ENCODE measurements at places on chromosomes 5 and 9.

GRCh38 chr5:115246361-115246991, 16.2 kb downstream of the PGGT1B start:
- no peak for DNase-seq

GRCh38 chr5:61273279-61273975, 58.6 kb upstream of the ZSWIM6 start:
- DNase-seq = no peak

DNA sequence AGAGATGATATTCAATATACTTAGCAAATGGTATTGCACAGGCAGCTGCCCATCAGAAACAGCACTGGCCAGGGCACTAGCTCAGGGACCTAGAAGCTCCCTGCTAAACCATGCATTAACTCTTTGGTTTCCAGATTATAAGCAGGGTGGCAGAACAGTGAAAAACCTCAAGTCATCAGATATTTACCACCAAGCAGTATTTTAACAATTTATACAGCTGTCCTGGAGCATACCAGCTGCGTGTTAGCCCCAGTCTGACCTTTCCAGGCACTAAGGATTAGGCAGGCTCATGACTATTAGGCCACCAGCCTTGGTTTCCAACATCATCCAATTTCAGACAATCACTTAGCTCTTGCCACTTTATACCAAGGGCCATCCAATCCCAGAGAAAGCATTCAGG, 326.5 kb downstream of the CAAP1 start:
- DNase-seq = no peak

- no peak for DNase-seq
Observed at GRCh38 chr9:6552033-6552432, 93.5 kb downstream of the GLDC start.

DNA sequence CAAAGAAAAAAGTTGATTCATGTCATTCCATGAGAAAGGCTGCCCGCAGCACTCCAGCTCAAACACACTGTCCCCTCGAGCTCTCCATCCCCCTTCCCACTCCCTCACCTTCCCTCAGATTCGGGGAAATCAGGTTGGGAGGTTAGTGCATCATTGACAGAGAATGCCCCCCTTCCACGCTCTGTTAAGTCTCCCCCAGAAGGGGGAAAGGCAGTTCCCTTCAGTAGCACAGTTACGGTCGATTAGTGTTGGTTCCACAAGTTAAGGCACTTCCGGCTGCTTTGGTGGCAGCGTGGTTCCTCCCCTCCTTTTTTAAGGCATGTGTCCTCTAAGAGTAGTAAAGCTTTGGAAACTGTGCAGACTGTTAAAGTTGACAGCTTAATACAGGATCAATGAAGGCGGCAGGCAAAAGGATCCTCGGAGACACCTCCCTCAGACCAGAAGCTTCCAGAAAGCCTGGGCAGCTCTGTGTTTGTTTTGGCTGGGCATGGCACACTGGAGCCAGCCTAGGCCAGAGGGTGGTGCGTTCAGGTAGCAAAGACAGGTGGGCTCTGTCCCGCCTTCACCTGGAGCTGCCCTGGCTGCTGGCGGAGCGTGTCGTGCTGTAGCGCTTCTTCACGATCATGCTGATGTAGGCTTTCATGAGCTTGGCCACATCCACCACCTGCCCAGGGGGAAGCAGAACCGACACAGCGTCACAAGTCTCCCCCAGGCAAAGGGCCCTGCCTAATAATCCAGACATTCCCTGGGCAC, 49.5 kb upstream of the RETREG1 start:
- DNase-seq = no peak

GRCh38 chr5:140228364-140228837, 53.4 kb downstream of the CYSTM1 start:
- DNase-seq = no peak

GRCh38 chr5:149277801-149278200, 6.1 kb downstream of the AFAP1L1 start:
- no peak for DNase-seq

DNA sequence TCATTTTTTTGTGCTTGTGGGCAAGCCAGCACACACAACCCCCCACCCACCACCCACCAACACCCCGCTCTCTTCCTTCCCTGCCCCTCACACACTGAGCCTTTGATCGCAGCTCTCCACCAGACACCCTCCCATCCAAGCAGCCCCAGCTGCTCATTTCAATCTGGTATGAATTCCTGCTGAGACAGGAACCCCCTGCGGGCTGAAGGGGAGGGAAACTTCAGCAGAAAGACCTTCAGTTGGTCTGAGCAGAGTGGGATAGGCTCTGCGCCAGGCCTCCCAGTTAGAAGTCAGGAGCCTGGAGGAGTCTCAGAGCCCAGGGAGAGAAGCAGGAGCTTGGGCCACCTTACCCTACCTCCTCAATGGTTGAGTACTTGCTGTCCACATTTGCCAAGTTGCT, 7.2 kb downstream of the PCDHGC5 start:
- no peak for DNase-seq

- DNase-seq = no peak
Observed at GRCh38 chr9:18861609-18862544, 171.1 kb downstream of the SAXO1 start.

GRCh38 chr5:113546703-113547183, 33.2 kb downstream of the YTHDC2 start:
- no peak for DNase-seq

GRCh38 chr9:133032171-133032570, 1.4 kb downstream of the GTF3C5 start:
- DNase-seq = no peak

GRCh38 chr5:41115281-41115680, 44.1 kb upstream of the MROH2B start:
- DNase-seq = no peak

GRCh38 chr9:121367306-121368137, 2.5 kb downstream of the STOM start:
- DNase-seq = no peak

GRCh38 chr5:38562444-38563210, 6.2 kb upstream of the LIFR start:
- no peak for DNase-seq

DNA sequence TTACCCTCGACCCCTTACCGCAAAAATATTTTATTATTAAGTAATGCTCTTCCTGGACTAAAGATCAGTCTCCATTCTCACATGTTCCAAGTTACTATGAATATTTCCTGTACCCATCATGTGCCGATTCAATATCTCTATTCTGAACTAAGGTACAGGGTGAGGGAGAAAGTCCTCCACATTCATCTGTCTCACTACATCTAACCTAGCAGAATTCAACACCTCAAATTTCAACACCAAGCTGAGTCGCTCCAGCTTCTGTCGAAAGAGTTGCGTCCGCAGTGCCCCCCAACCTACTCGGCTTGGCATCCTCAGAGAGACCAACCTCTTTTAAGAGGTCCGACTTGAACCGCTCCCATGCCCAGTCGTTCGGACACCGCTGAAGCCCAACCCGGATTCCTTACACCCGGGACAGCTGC, 1.0 kb downstream of the CERT1 start:
- peak; percentile 61 for DNase-seq

DNA sequence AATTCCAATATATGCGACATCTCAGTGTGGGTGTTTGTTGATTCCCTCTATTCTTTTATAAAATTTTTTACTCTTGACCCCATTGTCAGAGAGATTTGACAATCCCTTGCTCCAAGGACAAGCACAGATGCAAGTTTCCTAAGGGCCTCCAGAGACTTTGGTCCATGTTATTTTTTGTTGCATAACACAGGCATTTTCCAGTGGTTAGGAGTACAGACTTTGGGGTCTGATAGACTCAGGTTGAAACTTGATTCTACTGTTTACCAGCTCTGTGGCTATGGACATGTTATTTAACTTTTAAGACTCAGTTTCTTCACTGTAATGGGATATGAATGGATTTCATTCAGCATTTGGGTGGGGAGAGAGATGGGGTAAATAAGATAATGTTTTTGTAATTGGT, 361.3 kb downstream of the ENC1 start:
- DNase-seq = no peak

GRCh38 chr9:83656032-83656680, 33.2 kb downstream of the IDNK start:
- no peak for DNase-seq

DNA sequence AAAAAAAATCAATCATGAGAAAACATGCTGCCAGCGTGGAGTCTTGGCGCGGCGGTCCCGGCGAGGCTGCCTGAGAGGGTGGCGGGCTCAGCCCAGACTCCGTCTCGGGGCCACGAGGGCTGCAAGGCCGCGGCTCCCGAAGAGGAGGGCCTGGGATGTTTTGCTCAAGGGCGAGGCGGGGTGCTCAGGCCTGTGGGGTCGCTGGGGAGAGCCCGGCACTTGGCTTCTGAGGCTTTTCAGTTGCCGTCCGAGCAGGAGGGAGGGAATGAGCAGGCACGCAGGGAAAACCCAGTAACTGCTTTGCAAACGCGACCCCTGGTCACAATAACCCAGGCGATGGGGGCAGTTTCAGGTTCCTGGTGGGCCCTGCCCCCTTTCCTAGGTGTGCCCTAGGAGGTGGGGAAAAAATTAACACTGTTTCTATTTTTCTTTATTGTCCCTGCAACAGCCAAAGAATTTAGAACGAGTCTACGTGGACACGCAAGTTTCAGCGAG, 3.2 kb upstream of the IRX2 start:
- no peak for DNase-seq

All from activated CD8-positive, alpha-beta memory T cell treated with anti-CD3 and anti-CD28 coated beads, Interleukin-2, amount 50 U/mL, for 48 hours (primary cell).